Stimulated activated CD8-positive, alpha-beta memory T cell treated with anti-CD3 and anti-CD28 coated beads, Interleukin-2, amount 100 ng/mL, for 48 hours (primary cell): ENCODE measurements at places on chromosomes 7 and 10.

GRCh38 chr10:64859911-64860310, 1338.7 kb downstream of the REEP3 start:
- DNase-seq, result no peak

GRCh38 chr7:108413337-108413736, 42.9 kb downstream of the NRCAM start:
- DNase-seq, result no peak

- DNase-seq, result no peak
Measured at GRCh38 chr10:114506871-114507385, 102.6 kb upstream of the AFAP1L2 start.

DNA sequence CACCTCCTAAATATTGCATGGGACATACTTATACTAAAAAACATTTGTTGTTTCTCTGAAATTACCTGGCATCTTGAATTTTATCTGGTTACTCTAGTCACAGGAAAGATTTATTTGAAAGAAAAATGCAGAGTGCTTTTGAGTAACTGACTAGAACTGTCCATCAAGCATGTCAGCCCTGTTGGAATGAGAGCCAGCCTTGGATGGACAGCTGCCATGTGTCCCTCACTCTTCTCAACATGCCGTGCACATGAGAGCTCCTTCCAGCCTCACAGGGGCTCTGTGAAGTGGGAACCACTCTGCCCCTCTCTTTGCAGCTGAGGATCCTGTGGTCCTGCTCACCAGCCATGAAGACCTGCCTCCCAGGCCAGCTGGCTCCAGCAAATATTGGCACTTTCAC, 118.3 kb upstream of the SHH start:
- no peak for DNase-seq

DNA sequence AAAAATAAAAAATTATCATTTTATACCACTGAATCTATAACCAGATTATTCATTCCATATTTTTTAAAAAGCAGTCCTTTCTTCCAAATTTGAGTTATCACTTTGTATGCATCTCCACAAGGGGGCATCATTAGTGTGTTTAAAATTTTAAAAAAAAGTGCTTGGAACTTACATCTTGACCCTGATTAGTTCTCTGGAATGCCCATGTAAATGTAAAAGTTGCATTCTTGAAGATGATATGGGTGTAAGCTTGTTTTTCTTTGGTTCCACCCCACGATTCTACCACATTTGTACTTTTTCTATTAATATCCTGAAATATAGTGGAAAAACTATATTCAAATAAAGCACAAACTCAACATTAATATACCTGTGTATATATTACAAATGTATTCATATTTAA, 144.9 kb downstream of the ELAPOR2 start:
- DNase-seq, result no peak

- DNase-seq, result no peak
Measured at GRCh38 chr7:102234801-102235550, 51.7 kb upstream of the SH2B2 start.

DNA sequence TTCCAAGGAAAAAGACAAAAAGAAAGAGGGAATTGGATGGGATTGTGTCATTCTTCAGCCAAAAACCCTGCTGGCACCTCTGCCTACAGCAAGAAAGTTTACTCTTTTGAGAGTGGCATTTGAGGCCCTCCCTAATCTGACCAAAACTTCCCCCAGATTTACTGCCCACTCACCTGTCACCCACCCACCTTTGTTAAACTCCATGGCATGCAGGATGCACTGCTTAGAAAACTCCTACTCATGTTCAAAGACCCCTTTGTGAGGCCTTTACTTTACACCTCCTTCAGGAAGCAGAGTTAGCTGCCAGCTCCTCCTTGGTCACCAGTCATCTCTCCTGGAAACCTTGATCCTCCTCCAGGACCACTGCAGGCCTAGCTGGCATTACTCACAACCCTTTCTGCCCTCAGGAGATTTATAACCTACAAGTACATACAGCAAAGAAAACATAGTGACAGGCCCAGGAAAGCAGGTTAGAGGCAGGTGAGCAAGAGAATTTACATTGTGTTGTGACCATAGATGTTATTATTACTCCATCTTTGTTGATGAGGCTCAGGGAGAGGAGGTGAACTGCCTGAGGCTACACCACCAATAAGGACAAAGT, 10.3 kb upstream of the PLAC9 start:
- no peak for DNase-seq

DNA sequence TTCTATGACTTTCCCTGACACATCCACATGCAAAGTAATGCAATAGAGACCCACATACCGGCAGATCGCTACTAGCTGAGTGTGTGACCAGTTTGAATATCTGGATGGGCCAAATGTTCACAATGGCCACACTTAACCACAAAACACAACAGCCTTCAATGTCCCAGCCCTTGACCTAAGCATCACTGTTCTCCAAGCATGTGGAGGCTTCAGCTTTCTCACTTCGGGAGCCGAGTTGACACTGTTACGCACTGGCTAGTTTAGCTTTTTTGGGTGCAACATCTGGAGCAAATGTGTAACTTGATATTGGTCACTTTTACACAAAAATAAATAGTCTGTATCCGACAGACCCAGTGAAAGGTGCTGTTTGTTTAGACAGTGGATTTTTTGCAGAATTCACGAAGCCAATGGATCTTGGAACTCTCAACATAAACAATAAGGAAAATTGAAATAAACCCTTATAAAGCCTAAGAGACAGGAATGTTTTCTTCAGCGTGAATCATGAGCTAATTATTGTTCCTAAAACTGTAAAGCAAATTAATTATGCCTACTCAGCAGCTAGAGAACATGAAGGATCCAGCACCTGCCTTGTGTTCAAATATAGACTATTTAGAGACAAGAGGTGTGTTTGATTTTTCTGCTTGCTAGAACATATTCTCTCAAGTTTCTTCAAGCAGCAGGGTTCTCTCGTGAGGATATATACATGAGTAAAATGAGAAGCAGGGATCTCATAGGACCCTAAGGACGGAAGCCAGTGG, 117.6 kb upstream of the JCAD start:
- DNase-seq, result no peak

GRCh38 chr7:138668229-138668596, 32.9 kb downstream of the SVOPL start:
- no peak for DNase-seq

DNA sequence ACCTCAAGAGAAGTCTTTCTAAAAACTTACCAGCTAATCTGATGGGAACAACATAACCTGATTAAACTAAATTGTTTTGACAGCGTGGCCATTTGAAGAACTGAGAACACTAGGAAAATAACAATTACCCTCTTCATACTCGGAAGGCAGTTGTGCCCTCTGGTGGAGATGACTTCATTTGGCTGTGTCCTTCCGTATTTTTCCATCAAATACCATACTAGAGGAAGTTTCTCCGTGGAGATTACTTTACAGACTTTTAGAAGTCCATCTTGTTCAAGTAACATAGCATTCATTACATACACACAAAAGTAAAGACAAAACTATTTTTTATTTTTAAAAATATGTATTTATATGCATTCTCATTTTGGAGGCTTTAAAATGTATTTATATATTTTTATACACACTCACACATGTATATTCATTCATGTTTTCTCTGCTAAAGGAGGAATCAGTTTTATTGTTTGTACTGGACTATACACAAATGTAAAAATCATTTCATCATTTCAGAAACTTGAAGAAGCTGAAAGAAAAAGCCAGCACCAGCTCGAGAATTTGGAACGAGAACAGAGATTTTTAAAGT, 25.2 kb downstream of the SMNDC1 start:
- peak; percentile 2 for DNase-seq

DNA sequence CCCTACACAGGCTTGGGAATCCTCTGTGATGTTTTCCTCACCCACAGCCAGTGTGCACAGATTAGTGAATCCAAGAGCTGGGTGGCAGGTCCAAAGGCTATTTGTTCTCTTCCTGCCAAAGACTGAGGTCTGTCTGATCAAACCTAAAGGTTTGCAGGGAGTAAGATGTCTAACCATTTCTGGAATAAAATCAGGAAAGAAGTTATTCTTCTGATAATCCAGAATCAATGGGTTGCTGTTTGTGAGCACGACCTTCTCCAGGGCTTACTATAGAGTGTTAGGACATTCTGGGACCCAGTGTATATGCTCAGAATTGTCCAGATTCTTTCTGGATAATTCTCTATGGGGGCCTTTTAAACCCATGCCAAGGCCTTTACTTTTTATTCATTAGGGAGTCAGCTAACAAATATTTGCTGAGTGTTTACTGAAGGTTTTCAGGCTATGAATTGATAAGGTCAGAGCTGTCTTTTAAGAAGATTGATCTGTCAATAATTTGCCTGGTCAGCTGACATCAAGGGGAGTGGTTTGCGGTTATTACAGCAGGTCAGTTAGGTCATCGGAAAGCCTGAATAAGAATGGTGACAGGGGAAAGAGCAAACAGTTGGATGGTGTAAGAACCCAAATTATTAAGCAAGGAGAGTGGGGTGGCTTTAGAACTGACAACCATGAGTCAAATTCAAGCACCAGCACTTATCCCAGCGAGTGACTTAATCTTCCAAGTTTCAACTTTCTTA, 7.5 kb upstream of the TECTB start:
- no peak for DNase-seq

GRCh38 chr7:127905491-127906330, 125.5 kb downstream of the LRRC4 start:
- DNase-seq, result no peak

- DNase-seq, result no peak
Measured at GRCh38 chr7:40763319-40764287, 628.8 kb downstream of the SUGCT start.

GRCh38 chr10:58220769-58221451, 46.8 kb downstream of the IPMK start:
- DNase-seq, result no peak

DNA sequence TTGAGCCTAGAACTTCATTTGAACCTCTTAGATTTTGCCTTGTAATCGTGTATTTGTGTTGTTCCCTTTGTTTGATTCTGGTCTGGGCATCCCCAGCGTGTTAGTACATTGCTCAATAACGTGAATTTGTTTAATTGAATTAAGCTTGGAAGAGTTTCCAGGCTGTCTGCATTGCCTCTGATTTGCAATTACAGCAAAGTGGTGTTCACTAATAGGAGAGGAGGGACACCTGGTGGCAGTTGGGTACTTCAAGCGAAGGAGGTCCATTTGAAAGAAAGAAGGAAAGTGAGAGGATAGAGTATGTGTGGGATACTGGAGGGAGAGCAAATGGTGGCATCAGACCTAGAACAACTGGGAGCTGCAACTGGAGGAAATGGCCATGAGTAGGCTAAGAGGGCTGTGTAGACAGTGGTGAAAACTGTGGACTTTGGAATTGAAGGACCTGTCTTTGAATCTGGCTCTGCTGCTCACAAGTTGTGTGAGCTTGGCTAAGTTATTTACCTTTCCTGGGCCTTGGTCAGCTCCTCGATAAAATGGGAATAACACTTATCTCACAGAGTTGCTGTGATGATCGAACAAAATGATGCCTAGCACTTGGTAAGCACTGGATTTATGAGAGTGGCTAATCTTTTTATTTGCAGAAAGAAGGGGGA, 15.1 kb downstream of the LSMEM1 start:
- DNase-seq, result no peak

- no peak for DNase-seq
Measured at GRCh38 chr7:11754123-11754522, 77.9 kb downstream of the THSD7A start.

GRCh38 chr10:86376852-86377796, 10.5 kb upstream of the GRID1 start:
- peak; percentile 77 for DNase-seq

DNA sequence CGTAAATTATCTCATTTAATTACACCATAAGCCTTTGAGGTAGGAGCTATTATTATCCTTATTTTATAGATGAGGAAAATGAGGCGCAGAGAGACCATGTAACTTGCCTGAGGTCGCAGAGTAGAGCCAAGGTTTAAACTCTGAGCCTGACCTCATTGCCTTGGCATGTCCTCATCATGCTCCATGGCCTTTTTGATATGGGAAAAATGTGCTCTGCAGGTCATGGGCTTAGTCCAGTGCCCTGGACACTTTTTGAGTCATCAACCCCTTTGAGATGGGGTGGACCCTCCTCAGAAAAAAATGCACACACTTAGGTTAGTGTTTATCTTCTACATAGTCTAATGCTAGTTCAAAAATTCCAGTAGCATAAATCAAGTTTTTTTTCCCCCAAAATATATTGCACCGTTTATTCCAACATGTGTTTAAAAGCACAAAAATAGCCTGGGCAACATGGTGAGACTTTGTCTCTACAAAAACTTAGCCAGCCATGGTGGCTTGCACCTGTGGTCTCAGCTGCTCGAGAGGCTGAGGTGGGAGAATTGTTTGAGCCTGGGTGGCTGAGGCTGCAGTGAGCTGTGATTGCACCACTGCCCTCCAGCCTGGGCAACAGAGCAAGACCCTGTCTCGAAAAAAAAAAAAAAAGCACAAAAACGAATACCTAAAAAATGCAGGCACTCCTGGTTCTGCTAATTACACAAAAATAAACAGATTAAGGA, 28.6 kb upstream of the TMEM178B start:
- DNase-seq, result no peak

- DNase-seq, result no peak
Measured at GRCh38 chr10:129390147-129390546, 76.9 kb upstream of the MGMT start.
